ENCODE measurements at places on chromosomes 4 and X.

DNA sequence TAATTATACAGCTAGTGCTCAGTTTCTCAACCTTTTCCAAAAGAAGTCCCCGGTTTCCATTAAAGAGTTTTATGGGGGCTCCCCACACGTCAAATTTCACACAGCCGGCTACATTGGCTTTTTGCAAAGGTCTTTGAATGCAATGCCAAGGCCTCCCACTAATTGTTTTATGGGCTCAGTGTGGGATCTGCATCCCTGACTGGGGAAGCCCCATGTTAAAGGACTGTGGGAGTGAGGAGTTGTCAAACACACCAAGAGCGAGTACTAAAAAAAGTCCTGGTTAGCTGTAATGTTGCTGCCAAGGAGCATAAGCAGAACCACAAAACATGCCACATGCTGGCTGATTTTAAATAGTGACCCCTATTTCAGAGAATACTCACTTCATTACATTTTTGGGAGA is 162.6 kb downstream of the BMPR1B start:
- no peak for DNase-seq

- no peak for DNase-seq
Measured at GRCh38 chrX:7054219-7055216, 93.0 kb upstream of the STS start.

GRCh38 chrX:2723286-2723879 is 28.5 kb upstream of the XG start:
- no peak for DNase-seq

- DNase-seq = no peak
Measured at GRCh38 chr4:59341506-59341905, 1858.6 kb upstream of the ADGRL3 start.

GRCh38 chrX:51435101-51435500 is 61.3 kb downstream of the NUDT11 start:
- no peak for DNase-seq

- DNase-seq = no peak
Measured at GRCh38 chrX:64192040-64192439, 13.5 kb downstream of the AMER1 start.

- DNase-seq = no peak
Measured at GRCh38 chr4:188091-188490, 63.8 kb downstream of the ZNF718 start.

DNA sequence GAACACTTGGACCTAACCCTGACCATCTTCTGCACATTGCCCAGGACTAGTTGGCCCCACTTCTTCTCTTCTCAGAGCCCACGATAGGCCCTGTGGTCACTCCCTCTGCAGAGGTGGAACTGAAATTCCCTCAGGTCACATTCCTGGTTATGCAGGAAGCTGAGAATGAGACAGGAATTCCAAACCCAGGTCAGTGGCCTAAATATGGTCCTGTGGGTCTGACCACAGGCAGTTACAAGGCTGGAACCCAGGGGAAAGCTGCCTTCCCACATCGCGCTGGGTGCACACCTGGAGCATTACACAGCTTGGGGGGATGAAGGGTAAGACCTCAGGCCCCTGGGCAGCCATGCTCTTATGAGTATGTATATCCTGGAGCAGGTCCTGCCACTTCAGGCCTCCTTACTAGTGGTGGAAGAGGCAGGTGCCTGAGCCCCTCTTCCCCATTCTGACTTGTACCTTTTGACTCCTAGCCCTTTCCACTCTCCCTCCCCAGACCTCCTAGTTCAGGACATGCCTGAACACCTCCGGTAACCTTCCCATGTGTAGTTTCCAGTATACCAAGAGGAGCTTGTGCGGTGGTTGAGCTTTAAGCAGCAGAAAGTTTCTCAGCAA is 173.5 kb downstream of the ASMT start:
- DNase-seq = no peak

DNA sequence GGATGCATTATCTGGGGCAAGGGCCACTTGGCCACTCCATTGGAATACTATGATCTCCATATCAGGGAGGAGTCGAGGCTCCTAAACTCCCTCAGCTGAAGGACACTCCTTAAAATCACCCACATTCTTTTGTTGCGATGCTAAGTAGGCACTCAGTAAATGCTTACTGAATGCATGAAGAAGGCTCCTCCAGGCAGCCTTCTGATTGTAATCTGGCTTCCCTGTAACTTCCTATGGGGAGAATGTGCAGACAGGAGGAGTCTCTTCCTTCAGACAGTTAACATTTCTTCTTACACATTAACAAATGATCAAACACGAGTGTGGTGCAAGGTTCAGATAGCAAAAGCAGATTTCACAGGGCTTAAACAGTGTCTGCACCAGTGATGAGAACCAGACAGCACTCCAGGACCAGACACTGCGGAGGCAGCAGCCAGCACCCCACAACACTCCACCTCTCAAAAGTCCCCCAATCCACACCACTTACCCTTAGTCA is 21.4 kb upstream of the USO1 start:
- no peak for DNase-seq

GRCh38 chr4:25029479-25030276 is 1.1 kb downstream of the LGI2 start:
- DNase-seq = no peak

- DNase-seq = no peak
Measured at GRCh38 chr4:87219632-87220093, 755 bp downstream of the KLHL8 start.

DNA sequence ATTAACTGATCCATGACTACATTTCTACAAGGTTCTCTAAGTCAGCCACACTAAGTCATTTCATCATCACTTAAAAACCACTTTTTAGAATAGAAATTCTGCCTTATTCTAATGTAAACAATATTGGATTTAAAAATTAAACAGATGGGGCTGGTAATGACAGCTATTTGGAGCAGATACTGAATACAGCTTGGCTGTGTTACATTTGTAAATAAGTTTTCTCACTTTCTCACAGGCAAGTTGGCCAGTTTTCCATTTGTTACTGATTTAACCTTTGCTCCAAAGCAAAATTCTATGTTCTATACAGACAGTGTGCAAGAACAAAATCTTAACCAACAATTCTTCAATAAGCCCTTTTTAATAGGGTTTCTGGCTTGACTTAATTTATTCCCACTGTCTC is 370.7 kb downstream of the GRIA2 start:
- DNase-seq = no peak

GRCh38 chrX:74902806-74903205 is 22.4 kb downstream of the NEXMIF start:
- no peak for DNase-seq

GRCh38 chrX:71996136-71996535 is 85.5 kb downstream of the NHSL2 start:
- no peak for DNase-seq

DNA sequence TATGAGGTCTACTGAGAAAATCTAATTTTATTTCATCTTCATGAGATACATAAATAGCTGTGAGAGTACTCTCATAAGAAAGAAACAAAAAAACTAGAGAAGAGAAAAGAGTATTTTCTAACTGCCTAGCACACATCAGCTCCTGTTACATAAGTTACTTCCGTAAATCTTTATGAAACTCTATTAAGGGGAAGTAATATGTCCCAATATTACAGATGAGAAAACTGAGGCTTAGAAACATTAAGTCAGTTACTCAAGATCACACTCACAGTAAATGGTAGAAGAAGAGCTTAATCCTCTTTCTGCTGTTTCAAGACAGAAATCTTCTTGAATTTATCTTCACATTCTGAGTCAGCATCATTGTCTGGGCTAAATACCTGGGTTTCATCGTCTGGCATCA is 164.1 kb downstream of the DTHD1 start:
- no peak for DNase-seq

DNA sequence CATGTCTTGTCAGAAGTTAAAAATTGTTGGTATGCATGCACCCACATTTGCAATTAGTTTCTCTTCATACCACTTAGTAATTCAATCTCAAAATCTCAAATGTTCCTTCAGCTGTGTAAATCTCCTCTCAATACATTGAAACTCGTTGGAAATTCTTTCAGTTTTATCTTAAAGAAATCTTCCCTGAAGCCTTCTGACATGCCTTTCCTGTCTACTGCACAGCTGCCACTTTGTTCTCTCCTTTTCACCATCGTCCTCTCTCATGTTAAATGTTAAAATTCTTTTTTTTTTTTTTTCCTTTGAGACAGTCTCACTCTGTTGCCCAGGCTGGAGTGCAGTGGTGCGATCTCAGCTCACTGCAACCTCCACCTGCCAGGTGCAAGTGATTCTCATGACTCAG is 30.9 kb downstream of the MCUB start:
- DNase-seq = no peak

GRCh38 chrX:70613295-70613694 is 168.7 kb downstream of the DLG3 start:
- DNase-seq = no peak

DNA sequence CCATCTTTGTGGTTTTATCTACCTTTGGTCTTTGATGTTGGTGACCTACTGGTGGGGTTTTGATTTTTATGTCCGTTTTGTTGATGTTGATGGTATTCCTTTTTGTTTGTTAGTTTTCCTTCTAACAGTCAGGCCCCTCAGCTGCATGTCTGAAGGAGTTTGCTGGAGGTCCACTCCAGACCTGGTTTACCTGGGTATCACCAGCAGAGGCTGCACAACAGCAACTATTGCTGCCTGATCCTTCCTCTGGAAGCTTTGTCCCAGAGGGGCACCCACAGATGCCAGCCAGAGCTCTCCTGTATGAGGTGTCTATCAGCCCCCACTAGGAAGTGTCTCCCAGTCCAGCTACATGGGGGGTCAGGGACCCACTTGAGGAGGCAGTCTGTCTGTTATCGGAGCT is 199.3 kb upstream of the WDFY3 start:
- DNase-seq = no peak

- no peak for DNase-seq
Measured at GRCh38 chrX:39808471-39808917, 289.3 kb downstream of the BCOR start.

Measured in Jurkat, Clone E6-1 (cell line).